ENCODE measurements at places on chromosomes 12 and 14. TPM values are rescaled to one million over a fixed set of nuclear protein-coding genes. Genes with fewer than 3 reads are reported as not detected.
A peak's percentile ranks its signal among the peaks of the same experiment; 100 is the strongest.

The CLEC9A gene
- total RNA-seq: not detected

The ISM2 gene
- total RNA-seq: 1.0 TPM

The ALX1 gene
- total RNA-seq: not detected

The WNT5B gene
- total RNA-seq: not detected

The ANO4 gene
- not detected for total RNA-seq

The OLR1 gene
- total RNA-seq: not detected

The SPX gene
- 0.30 TPM for total RNA-seq

The CCDC177 gene
- total RNA-seq: not detected

The CCT2 gene
- 238 TPM for total RNA-seq

The CAPS2 gene
- 10.2 TPM for total RNA-seq

The CIROP gene
- total RNA-seq: not detected

DNA sequence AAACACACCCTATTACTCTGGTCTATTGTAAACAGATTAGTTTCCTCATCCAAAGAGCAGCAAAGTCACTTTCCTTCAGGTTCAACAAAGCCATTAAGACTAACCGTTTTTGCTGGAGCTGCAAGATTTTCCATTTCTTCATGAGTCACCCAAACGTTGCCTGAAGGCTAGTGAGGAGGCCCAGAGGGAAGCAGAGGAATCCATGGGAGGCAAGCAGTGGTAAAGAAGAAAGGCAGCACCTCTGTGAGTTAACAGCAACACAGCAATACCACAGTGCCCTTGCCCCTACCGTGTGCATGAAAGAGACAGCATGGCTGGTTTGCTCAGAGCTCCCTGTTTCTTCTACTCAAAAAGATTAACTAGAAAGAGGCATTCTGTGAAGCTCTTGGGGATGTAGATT is 206.3 kb downstream of the ACSS3 start:
- DNase-seq: no peak

DNA sequence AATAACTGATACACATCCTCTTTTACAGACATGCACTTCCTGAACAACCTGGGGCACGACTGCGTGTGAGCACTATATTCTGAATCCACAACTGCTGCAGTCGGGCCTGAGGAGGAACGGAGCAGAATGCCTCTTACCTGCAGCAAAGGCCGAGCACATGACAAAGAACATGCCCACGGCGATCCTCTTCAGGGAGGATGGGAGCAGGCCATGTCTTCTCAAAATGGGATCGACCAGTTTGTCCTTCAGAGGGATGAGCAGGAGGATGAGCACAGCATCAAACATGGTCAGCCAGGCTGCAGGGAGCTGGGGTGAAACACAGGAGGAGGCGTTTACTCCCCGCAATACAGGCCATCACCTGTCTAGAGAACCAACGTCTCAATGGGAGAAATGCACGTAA is 15.1 kb downstream of the SLC15A4 start:
- DNase-seq: no peak

GRCh38 chr14:90109858-90110257 is 48.1 kb downstream of the KCNK13 start:
- no peak for DNase-seq

- peak; percentile 47 for DNase-seq
Observed at GRCh38 chr12:123971770-123972456, 718 bp downstream of the CCDC92 start.

- DNase-seq: no peak
Observed at GRCh38 chr12:8829125-8829518, 6.7 kb downstream of the A2ML1 start.

DNA sequence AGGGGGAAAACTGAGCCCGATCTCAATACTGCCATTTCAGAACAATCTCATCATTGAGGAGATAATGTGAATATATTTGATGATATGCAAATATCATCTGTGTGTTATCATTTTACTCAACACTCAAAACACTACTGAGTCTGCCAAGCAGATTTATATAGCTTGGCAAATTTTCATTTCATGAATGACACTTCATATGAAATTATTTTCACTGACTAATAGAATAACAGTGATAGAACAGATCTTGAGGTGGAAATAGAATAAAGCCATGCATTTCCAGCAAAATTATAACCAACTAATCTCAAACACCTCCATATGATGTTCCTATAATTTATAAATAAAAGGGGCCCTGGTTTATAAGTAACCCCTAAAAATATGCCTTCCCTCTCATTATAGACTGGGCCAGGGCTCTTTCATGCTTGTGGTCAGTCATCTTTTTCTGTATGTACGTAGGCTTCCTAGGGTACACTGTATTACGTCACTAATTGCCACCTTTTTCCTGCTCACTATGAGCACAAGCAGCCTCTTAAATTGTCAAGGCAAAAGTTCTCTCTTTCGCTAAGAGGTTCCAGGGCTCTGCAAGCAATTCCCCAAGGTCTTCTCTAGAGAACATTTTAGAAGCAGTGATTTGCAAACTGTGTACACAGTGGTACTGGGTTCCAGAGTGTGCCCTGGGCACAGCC is 197.1 kb upstream of the FOXN3 start:
- DNase-seq: no peak

GRCh38 chr14:68361231-68361630 is 431.6 kb downstream of the ZFP36L1 start:
- no peak for DNase-seq

GRCh38 chr14:87108726-87109125 is 884.3 kb downstream of the GALC start:
- DNase-seq: no peak

DNA sequence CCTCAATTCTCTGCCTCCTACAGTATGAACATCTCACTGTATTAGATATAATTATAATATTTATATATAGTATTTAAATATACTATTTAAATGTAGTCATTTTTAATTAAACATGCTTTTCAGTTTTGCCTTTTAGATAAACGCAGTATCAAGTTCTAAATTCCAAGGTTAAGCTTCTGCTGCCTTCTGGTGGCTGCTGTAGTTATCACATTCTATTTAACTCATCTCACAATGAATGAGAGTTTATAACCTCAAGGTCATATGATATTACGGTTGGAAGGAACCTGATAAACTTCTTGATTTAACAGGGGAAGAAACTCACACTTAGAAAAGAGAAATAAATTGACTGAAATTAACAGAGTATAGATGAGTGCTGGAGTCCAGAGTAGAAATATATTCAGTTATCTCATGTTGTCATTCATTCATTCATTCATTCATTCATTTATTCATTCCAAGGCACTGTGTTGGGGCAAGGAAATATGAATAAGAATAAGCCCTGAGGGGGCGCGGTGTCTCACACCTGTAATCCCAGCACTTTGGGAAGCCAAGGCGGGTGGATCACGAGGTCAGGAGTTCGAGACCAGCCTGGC is 31.9 kb downstream of the GUCY2C start:
- no peak for DNase-seq

GRCh38 chr12:126949558-126949957 is 1317.4 kb upstream of the TMEM132C start:
- no peak for DNase-seq

- no peak for DNase-seq
Observed at GRCh38 chr12:111773801-111774551, 7.2 kb downstream of the ALDH2 start.

DNA sequence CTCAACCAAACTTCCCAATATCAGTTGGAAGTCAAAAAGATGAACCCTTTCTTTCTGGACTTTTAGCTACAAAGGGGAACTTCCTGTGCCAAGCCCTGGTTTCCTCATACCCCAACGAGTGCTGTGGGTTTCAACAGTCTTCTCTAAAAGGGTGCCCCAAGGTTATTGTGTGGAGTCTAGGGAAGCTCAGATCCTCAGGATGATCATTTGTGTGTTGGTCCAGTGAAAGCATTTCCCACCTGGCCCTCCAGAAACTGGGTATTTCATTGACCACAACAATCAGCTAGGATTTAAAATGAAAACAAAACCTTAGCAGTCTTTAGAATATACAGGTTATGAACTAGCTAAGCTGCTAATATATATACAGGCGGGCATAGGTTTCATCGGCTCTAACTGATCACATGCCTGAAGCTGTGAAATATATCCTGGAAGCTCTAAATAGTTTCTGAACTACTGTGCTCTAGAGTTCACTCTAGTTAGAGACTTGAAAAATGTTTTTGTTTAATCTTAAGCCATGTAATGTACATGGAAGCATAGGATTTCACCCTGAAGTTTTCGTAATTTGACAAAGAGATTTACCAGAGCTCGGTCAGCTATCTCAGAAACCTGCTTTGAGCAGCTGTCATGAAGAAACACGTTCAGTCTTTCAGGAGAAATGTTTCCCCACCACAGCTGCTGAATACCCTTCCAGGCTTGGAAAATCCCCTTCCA is 29.6 kb downstream of the P2RX4 start:
- no peak for DNase-seq

GRCh38 chr12:11812586-11813437 is 163.3 kb downstream of the ETV6 start:
- DNase-seq: peak; percentile 24

DNA sequence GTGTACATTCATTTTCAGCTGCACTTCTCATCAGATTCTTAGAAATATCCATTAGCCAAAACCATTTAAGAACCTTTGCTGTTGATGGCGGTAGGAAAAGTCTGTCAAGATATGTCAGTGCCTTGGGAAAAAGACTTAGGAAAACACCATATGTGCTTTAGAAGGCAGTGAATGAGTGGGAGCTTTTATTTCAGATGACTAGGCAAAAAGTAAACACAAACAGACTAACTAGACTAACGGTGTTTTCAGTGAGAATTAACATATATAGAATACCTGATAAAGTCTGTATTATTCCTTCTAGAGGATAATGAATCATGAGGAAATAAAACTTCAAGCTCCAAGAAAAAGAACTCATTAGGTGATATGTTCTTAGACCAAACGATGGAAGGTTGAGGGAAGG is 418.9 kb downstream of the NAV3 start:
- no peak for DNase-seq

GRCh38 chr14:64673748-64674147 is 30.5 kb upstream of the PLEKHG3 start:
- no peak for DNase-seq

GRCh38 chr14:103770902-103771301 is 55.3 kb downstream of the ZFYVE21 start:
- no peak for DNase-seq

- no peak for DNase-seq
Observed at GRCh38 chr12:113062502-113063395, 6.2 kb downstream of the DTX1 start.

GRCh38 chr12:122306407-122306806 is 40.1 kb upstream of the VPS33A start:
- DNase-seq: no peak

DNA sequence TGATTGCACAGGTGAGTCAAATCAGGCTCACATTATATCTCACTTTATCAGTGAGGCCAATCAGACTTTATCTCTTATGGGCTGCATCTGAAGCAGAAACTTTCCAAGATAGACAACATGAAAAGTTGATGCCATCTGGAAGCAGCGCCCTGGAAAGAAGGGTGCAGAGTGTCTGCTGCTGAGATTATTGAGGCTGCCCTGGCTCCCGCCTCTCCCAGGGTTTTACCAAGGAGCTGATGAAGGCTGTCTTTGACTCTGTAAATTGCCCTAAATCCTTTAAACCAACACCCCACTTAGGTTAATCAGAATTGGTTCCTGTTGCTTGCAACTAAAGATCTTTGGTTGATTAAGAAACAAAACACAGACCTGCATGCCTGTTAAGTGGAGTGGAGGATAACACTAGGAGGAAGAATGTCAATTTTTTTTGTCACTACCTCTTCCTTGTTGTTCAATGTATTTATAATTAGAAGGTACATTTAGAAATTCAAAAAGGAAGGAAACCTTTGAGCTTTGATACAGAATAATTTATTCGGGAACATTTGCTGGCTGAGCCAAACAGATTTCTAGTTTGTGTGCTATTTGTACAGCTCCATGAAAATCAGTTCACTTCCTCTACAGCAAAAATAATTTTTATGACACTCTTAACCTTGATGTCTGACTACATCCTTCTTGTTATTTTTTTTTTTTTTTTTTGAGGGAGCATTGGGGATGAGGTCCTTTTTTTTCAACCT is 104.1 kb downstream of the VEZT start:
- DNase-seq: no peak

- no peak for DNase-seq
Observed at GRCh38 chr12:41967668-41968500, 176.8 kb downstream of the GXYLT1 start.

- no peak for DNase-seq
Observed at GRCh38 chr12:24212496-24212895, 263.0 kb upstream of the SOX5 start.

GRCh38 chr14:106396999-106397398 is 870.6 kb downstream of the TMEM121 start:
- no peak for DNase-seq

GRCh38 chr14:75689012-75689411 is 28.0 kb downstream of the TTLL5 start:
- no peak for DNase-seq

DNA sequence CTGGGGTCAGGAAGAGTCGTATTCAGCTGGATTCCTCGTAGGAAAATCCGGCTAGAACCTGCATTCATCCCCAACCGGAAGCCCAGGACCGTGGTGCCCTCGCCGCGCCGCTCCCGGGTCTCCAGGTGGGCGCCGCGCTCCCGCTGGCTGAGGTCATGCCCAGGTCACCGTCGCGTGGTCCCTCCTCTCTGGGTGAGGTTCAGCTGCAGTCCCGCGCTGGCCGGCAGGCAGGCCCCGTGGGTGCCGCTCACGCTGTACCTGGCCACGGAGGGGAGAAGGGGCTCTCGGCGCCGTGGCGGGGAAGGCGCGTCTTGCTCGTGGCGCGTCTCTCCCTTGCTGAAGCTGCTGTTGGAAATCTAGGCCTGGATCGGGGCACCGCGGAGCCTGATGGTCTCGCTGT is 44.5 kb downstream of the LRTM2 start:
- DNase-seq: no peak

DNA sequence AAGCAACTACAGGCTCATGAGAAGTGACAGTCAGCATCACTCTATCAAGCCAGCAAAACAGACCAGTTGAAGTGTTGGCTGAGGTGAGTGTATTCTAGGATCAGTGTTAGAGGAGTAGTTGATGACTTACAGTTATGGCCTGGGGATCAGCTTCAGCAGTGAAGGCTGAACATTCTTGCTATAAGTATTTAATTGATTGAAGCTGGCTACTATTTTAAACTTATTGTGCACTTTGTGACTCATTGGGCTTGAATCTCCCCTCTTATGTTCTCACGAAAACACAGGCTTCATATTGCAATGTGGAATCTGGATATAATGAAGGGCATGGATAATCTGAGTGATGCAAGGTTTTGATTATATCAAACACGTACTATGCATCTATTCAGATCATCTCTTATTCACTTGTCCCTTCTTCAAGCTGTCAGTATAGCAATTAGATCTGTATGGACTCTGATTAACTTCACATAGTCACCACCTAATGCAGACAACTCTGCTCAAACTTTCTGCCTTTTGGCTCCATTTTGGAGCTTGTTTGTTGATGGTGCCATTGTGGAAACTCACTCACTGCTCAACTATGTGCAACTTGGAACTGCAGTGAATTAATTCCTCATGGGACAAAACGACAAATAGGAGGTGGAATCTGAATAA is 309.2 kb downstream of the SLC16A7 start:
- no peak for DNase-seq

GRCh38 chr12:57058454-57058853 is 8.5 kb upstream of the MYO1A start:
- no peak for DNase-seq
